Suppressor macrophage treated with lipopolysaccharide for 4 hours (primary cell): ENCODE measurements at places on chromosomes 1 and 21.
A peak's percentile ranks its signal among the peaks of the same experiment; 100 is the strongest.

DNA sequence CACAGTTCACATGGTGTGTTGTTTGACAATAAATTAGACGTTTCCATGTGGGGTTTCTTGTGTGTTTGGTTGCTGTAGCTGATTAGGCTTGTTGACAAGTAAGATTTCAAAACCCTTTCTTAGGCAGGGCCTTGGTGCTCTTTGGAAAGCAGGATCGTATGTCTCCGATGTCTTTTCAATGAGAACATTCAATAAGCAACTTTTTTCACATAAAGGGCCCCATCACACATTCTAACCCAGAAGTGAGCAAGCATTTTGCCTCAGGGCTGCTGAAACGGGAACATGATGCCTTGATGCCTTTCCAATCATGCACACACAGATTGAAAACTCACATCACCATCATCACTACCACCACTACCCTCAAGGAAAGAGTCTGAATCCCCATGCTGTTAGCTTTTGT is 33.1 kb downstream of the LPAR3 start:
- DNase-seq, result no peak

GRCh38 chr1:67256291-67257172 is 51.1 kb upstream of the IL12RB2 start:
- no peak for DNase-seq

- no peak for DNase-seq
Measured at GRCh38 chr21:29524055-29524454, 225.3 kb downstream of the BACH1 start.

DNA sequence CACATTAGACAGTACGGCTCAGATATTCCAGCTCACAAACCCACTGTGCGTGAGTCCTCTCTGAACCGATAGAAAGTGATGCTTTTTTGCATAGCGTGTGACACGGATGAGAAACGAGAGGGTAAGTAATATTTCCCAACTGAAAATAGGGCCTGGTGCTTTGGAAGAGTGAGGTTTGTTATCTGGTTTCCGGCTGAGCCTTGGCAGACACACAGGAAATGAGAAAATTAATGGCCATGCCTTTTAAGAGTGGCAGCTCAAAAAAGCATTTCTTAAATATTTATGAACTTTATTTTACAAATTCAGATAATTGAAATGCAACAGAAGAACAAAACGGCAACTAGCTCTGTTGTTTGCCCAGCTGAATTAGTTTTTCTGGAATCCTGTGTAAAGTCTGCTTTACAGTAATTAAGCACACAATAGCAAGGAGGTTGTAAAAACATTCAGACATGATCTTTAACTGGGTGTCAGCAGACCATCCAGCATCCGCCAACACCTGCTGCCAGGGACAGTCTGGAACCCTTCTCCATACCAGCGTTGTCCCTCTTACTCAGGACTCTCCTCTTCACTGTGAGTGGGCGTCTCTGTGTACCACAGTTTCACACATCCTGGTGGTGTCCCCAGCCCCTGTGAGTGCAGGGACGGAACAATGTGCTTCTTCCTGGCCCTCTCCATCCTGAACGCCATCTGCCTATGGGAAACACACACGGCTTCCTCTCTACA is 155.4 kb downstream of the PGBD5 start:
- no peak for DNase-seq

DNA sequence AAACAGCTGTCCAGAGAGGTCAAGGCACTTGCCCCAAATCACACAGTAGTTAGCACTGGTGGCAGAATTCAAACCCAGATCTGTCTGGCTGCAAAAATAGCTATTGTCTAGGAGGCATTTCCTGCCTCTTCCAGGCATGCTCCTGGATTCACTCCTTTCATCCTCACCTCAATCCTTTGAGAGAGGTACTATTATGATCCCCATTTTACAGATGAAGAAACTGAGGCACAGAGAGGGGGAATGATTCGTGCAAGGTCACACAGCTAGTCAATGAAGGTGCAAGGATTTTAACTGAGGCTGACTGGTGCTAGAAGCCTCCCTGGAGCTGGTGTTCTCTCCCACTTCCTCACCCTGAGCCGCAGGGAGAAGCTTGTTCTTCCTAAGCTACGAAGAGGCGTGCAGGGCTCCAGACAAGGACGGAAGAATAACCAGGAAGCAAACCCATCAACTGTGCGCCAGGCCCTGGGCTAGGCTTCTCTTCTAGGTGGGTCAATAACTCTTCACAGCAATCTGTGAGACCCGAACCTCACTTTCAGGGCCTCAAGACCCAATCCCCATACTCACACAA is 631 bp upstream of the LAPTM5 start:
- DNase-seq, result no peak

GRCh38 chr1:56032096-56032676 is 547.2 kb downstream of the PLPP3 start:
- DNase-seq, result no peak

DNA sequence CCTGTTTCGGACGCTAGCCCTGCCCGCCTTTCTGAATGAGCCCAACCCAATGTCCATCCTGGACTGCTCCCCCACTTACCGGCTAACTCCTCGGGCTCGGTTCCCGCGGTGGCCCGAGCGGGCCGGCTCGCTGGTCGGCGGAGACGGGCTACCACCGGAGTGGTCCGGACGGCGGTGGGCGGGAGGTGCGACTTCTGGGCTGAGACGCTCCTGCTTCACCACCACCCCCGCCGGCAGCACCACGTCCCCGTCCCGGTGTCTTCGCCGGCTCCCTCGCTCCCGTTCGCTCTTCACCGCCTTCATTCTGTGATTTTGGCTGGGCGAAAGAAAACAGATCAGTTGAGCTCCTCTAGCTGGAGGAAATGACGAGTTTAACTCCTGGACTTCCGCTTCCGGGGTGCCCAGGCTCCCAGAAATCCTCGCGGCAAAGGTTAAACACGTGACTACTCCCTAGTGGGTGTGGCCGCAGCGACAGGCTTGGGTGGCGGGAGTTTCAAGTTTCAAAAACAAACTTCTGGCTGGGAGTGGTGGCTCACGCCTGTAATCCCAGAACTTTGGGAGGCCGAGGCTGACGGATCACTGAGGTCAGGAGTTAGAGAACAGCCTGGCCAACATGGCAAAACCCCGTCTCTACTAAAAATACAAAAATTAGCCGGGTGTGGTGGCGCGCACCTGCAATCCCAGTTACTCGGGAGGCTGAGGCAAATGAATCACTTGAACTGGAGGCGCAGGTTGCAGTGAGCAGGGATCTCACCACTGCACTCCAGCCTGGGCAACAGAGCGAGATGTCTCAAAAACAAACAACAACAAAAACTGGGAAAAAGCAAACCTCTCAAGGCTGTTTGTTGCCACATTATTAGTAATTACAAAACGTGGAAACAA is at the start of gene SNIP1:
Gene SNIP1, minus strand, starts transcription at position 367 of the 882 bp plus-strand sequence. Its CDS starts 64 bp downstream, at position 303.
- DNase-seq, result peak; percentile 97

GRCh38 chr1:221105578-221105977 is 226.3 kb downstream of the HLX start:
- DNase-seq, result peak; percentile 40

DNA sequence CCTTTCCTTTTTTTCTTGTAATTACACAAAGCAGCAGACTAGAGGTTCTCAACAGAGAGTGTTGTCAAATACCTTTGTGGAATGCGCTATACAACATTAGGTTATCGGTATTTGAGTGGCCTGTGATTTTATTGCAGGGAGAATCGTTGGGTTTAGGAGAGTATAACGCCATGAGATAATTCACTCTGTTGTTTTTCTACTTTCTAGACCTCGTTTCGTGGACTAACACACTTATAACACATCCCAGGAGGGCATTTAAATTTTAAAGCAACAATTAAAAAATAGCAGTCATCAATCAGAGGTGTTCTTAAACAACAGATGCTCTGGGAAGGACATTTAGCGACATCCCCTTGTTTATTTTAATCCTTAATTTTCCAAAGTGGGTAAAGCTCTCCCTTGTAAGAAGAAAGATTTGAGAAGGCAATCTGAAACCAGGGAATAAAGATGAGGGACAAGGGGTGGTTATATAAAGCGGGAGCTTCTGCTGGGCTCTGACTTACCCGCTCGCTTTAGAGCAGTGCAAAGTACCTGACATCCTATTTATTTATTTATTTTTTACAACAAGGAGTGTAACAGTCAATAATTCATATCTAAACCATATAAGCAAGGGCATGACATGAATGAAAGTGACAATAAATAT is 4.9 kb downstream of the PBX1 start:
- DNase-seq, result no peak

DNA sequence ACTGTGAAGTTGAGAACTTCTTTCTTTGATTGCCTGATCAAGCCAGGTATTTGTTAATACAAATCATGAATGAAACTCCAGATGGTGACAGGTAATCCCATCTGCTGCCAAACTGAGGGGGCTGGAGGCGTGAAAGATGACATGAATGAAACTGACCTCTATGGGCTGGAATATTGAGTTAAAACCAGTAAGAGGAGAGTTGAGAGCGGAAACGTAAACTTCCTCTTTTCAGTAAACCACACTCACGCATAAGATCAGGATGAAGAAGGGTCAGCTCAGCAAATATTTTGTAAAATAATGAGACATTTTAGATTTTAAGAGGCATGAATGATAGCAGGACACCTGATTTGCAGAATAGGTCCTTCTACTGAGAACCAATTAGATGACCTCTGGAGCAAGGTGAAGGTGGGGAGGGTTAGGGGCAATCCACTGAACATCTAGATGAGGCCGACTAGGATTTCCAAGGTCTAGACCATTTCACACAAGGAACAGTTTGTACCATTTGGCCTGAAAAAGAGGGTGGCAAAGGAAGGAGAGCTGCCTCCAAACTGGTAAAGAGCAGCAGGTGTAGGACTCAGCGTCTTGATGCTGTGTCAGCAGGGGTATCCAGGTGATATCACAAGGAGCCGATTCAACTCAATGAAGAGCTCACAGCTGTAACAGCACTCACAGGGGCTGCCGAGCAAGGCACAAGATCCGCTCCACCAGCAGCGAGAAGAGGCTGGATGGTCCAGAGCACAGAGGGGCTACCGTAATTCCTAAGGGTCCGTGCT is 132.6 kb downstream of the NTPCR start:
- peak; percentile 63 for DNase-seq

DNA sequence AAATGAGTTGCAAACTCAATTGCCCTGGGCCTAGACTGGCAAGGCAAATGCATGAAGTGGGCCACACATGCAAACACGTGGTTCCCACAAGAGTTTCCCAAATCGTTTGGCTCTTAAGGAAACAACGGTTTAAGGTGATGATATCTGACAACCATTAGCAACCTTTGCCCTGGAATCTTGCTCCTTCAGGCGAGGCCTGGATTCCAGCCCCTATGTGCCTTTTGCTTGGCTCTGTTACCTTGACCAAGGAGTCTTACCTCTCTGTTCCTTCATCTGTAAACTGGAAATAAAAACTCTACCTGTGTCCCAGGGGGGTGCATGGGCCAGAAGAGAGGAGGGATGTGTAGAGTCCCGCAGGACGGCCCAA is 72.1 kb upstream of the CASZ1 start:
- DNase-seq, result no peak

DNA sequence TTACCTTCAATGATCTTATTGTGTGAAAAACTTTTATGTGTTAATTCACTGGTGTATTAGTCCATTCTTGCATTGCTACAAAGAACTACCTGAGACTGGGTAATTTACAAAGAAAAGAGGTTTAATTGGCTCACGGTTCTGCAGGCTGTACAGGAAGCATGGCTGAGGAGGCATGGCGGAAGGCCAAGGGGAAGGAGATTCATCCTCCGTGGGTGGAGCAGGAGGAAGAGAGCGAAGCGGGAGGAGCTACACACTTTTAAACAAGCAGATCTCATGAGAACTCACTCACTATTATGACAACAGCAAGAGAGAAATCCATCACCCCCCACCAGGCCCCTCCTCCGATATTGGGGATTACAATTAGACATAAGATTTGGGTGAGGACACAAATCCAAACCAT is 44.2 kb upstream of the RGS7 start:
- DNase-seq, result no peak

DNA sequence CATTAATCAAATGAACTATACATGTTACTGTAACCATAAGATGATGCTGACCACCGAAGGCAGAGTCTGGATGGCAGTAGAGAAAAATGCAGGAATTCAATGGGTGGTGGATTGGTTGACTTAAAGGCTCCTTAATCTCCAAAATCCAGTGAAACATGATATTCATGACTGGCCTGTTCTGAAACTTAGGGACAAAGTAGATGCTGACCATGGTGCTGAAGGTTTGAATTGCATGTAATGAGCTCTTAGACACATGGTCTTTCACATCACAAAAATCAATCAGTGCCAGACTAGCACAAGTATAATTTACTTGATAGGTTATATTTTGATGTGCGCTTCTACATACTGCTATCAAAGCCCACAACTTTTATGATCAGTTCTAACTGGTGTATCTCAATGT is 30.9 kb upstream of the NTMT2 start:
- DNase-seq, result no peak

- no peak for DNase-seq
Measured at GRCh38 chr1:86775395-86775794, 71.0 kb downstream of the SH3GLB1 start.

DNA sequence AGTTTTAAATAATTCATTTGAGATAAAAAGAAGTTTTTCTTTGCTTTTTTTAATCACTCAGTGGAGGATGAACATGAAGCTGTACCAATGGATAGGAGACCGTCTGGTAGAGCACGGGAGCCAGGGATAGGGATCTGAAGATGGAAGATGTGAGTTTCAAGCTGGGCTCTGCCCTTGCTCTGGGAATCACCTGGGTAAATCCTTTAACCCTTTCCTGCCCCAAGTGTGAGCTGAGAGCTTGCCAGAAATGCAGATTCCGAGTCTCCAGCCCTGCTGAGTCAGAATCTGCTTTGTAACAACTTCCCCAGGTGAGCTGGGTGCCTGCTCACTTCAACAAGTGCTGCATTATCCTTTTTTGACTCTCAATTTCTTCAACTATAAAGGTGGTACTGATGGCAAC is 44.1 kb downstream of the ERG start:
- no peak for DNase-seq

- DNase-seq, result no peak
Measured at GRCh38 chr1:8632102-8632501, 185.3 kb downstream of the RERE start.
